Esophagus muscularis mucosa (tissue), 4 donors: ENCODE measurements at places on chromosomes 3 and 15.
A peak's percentile ranks its signal among the peaks of the same experiment; 100 is the strongest.

DNA sequence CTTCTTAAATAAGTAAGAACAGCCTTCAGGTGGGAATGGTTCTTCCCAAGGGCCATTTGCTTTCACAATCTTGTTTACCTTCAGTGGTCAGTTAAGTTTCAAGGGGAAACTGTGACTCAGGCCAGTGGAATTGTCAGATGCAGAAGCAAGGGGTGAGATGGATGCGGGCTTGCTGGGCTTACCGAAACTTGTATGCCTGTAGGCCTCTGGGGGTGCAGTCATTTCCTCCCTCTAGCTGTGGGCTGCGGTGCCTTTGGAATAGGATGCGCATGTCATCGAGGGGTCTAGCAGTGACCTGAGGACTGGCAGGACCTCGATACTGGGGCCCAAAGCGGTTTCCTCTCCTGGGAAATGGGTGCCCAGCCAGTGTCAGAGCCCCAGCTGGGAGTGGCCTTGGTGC is 121.6 kb downstream of the EEFSEC start:
- H3K27ac ChIP-seq, result no peak overlapping the region
- peaks cover 14% of the 10 kb centered on the region for H3K4me1 ChIP-seq
- no peaks in the 10 kb centered on the region for H3K36me3 ChIP-seq

GRCh38 chr3:184525337-184526087 is 36.1 kb upstream of the EPHB3 start:
- peak overlapping the region; percentile 53 for H3K4me3 ChIP-seq
- no peak for DNase-seq
- H3K27me3 ChIP-seq, result peaks cover 94% of the 10 kb centered on the region
- peaks cover 17% of the 10 kb centered on the region for H3K4me1 ChIP-seq
- H3K36me3 ChIP-seq, result no peaks in the 10 kb centered on the region
- peak overlapping the region; percentile 28 for H3K27ac ChIP-seq

- no peak overlapping the region for H3K27ac ChIP-seq
- no peaks in the 10 kb centered on the region for H3K4me1 ChIP-seq
- no peaks in the 10 kb centered on the region for H3K27me3 ChIP-seq
- H3K36me3 ChIP-seq, result no peaks in the 10 kb centered on the region
- no peak for DNase-seq
- no peak overlapping the region for H3K4me3 ChIP-seq
Measured at GRCh38 chr3:75001330-75001729, 386.9 kb upstream of the CNTN3 start.

GRCh38 chr3:141796081-141796888 is 33.1 kb downstream of the GRK7 start:
- H3K36me3 ChIP-seq, result no peaks in the 10 kb centered on the region
- H3K27me3 ChIP-seq, result no peaks in the 10 kb centered on the region
- peaks cover 25% of the 10 kb centered on the region for H3K4me1 ChIP-seq
- H3K4me3 ChIP-seq, result no peak overlapping the region

DNA sequence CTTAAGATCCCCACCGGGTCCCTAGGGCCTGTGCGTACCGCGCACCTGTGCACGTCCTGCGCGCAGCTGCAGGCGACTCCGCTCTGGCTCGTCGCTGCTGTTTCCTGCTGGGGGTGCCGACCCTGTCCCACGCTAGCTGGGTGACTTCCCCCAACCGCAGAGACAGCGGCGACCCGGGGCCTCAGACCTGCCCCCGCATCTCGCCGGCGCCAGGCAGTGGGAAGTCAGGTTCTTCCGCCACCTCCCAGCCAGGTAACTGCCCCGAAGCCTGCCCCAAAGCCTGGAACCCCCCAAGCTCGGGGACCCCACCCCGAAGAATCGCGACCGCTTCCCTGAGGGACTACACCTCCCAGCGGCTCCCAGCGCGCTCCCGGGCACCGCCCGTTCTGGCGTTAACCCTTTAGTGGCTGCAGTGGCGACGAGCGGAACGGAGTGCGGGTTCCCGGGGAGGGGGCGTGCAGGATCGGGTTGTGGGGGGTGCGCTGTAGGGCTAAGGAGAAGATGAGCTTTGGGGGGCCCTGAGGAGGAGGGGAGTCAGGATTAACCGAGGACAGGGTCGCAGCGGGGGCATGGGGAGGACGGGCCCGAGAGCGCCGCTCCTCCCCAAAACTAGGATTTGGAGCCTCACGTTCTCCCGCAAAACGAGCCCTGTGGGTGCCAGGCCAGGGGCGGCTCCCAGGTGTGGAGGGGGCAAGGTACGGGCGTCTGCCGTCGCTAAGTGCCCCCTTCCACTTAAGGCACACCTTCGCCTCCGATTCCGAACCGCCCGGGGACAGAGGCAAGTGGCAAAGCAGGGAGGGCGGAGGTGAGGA is 589 bp downstream of the NEIL1 start:
- no peak for DNase-seq
- H3K4me1 ChIP-seq, result peaks cover 35% of the 10 kb centered on the region
- peak overlapping the region; percentile 90 for H3K4me3 ChIP-seq
- H3K36me3 ChIP-seq, result no peaks in the 10 kb centered on the region

DNA sequence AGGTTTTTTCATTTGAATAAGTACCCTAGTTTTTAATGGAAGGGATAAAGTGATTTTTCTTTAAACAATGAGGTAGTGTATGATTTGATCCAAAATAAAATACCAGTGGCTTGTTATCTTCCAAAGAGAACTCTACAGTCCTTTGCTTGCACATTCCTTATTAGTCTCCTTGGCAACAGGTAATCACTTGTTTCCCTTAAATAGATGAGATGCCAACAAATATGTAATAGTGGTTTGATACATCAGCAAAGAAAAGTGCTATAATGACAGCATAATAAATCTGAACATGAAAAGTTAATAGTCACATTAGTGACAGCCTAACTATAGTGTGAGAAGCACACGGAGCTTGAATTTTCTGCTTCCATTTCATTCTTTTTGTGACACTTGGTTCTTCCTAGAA is 360.2 kb downstream of the ZNF385D start:
- no peak overlapping the region for H3K27ac ChIP-seq
- no peak for DNase-seq
- H3K4me3 ChIP-seq, result no peak overlapping the region
- no peaks in the 10 kb centered on the region for H3K36me3 ChIP-seq
- H3K4me1 ChIP-seq, result peaks cover 30% of the 10 kb centered on the region
